ENCODE measurements at places on chromosomes 3 and 15.

GRCh38 chr3:126932188-126932931 is 50.6 kb upstream of the PLXNA1 start:
- no peak for DNase-seq

DNA sequence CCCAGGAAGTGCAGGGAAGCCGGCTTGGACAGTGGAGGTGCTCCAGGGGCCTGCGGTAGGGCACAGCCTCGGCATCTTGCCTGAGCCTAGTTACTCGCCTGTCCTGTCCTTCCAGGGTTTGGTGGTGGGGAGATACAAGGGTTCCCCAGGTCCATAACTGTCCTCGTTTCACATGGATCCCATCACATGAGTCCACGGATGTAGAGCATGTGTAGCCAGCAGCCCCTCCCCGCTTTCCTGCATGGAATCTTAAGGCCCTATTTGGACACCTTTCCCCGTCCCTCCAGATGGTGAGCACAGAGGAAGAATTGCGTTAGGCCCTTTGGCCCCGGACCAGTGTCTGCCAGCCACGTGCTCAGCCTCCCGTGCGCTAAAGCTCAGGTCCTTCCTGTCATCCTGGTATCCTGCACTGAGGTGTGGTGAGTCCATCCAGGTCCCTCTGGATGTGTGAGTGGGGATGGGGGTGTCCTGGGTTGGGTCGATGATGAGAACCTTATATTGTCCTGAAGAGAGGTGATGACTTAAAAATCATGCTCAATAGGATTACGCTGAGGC is 230.4 kb downstream of the SNRPN start:
- no peak for DNase-seq

- no peak for DNase-seq
These were observed 16.5 kb upstream of the PLOD2 start for GRCh38 chr3:146177519-146177918.

- DNase-seq: no peak
These were observed 13.6 kb downstream of the PRKCD start for GRCh38 chr3:53174346-53175250.
